A549 treated with ZK216348 at 1 μM for 4 hours (cell line): ENCODE measurements at places on chromosomes 13 and 19. TPM values are rescaled to one million over a fixed set of nuclear protein-coding genes. Genes with fewer than 3 reads are reported as not detected.

KIR3DL2 gene
- not detected in 5 replicates for total RNA-seq

CLEC17A gene
- not detected in 5 replicates for total RNA-seq

ZNF99 gene
- total RNA-seq, result not detected in 5 replicates

ZNF560 gene
- total RNA-seq, result not detected in 5 replicates

CEACAM19 gene
- total RNA-seq, result 6.6 to 13.0 TPM (median 10.0 TPM) in 5 replicates

NECTIN2 gene
- total RNA-seq, result 66.5 to 87.0 TPM (median 80.6 TPM) in 5 replicates

TYROBP gene
- total RNA-seq, result not detected in 5 replicates

ZNF320 gene
- not detected in 5 replicates for total RNA-seq

ZNF714 gene
- 2.2 to 3.8 TPM (median 3.1 TPM) in 5 replicates for total RNA-seq

DCT gene
- total RNA-seq, result not detected in 5 replicates

RASAL3 gene
- total RNA-seq, result not detected in 5 replicates

C2CD4C gene
- 0.14 to 0.75 TPM (median 0.46 TPM) in 5 replicates for total RNA-seq

ZNF224 gene
- 9.0 to 11.9 TPM (median 10.6 TPM) in 5 replicates for total RNA-seq

SLC7A10 gene
- total RNA-seq, result 0.15 TPM in 1 of 5 replicates, not detected in the others

EFNB2 gene
- total RNA-seq, result 3.4 to 4.5 TPM (median 4.0 TPM) in 5 replicates

TMEM272 gene
- not detected in 5 replicates for total RNA-seq
